ENCODE measurements at places on chromosomes 5 and 9.

DNA sequence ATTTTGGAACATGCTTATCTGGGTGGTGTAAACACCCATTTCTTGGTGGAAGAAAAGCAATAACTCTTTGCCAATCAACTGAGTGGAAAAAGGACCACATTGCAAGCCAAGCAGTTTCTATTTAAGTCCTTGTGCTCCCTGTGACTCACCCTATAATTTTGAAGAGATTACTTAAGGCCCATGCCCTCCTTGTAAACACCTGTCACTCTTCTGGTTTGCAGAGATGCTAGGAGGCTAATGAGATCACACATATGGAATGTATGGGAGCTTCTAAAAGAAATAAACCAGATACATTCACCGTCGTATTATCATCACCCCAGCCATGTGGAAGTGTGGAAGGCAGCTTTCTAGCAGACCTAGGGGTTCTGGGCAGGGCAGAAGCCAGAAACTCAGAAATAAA is 337.1 kb downstream of the GADD45G start:
- DNase-seq: no peak

GRCh38 chr5:1737790-1738405 is 61.7 kb downstream of the MRPL36 start:
- no peak for DNase-seq

DNA sequence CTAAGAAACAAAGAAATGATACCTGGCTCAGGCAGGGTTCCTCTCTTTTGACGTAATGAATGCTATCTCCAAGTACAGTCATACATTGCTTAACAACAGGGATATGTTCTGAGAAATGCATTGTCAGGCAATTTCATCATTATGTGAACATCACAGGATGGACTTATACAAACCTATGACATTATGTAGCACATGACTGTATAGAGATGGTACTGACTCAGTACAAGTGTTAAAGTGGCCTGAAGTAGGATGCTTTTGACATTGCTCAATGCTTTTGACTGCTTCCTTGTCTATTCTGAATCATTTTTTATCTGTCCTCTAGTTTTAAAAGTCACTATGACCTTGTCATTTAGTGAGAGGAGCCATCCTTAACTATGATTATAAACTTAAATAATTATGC is 147.6 kb downstream of the NR2F1-AS1 start:
- no peak for DNase-seq

DNA sequence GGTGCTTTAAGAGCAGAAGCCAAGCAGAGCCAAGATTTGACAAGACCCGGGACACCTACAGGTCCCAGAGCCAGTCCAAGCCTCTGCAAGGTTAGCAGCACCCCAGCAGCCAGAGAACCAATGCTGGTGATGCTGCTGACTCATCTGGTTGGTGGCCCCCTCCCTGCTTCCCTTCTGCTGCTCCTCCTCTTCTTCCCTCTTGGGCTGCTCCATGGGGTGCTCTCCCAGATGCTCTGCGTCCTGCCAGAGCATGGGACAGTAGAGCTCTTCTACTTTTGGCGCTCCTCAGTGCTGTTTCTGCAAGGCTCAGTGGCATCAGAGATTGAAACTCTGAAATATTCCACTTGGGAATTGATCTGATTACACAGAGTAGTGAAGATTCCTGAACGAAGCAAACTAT is 76.1 kb upstream of the SAP30L start:
- DNase-seq: no peak

DNA sequence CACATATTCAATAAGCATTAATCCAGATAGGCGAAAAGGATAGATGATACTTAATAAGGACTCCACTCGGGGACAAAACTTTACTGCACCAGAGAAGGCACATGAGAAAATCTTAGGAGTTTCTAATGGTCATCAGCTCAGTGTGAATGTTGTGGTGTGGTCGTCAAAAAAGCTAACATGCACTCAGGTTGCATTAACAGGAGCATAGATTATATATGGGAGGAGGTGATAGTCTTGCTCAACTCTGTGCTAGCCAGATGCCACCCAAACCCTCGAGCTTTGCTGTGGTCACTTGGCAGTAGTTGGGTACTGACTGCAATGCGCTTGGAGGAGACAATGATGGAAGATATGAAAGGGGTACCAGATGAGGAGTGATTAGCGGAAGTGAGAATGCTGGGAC is 8.6 kb upstream of the COL27A1 start:
- no peak for DNase-seq

- DNase-seq: no peak
Measured at GRCh38 chr9:840343-840742, 1.2 kb upstream of the DMRT1 start.

DNA sequence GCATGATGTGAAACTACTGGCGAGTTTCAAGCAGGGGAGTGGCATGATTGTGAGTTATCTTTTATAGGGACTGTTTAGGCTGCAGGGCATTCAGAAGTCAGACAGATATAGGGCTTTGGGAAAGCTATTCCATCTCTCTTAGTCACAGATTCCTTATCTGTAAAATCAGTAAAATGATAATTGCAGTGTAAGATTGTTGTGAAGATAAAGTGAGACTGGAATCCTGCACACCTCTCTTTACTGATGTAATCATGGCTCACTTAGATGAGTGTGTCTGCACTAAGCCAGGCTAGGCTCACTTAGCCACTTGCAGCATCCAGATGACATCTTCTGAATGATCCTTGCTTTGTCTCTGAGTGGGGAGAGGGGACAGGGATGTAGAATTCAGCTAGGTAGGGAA is 81.8 kb upstream of the MAMDC2 start:
- DNase-seq: no peak

GRCh38 chr9:93577078-93577974 is 942 bp downstream of the PHF2 start:
- no peak for DNase-seq

DNA sequence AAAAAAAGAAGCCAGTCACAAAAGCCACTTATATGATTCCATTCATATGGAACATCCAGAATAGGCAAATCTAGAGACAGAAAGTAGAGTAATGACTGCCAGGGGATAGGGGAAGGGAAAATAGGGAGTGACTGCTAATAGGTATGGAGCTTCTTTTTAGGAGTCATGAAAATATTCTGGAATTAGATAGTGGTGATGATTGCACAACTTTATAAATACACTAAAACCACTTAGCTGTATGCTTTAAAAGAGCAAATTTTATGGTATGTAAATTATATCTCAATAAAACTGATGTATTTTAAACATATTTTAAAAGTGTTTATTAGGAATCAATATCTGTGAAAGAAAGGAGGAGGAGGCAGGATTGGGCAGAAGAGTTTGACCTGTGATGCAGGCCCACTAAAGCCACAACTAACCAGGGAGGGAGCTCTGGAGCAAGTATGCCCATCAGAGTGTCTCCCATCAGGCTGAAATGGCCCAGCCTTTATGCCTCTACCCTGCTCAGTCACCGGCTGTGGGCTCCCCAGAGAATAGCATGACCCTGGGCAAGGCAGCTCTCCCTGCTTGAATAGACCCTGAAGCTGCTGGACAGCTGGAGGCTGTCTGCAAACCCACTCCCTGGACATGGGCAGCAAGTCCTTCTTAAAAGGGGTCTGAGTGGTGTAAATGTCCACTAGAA is 96.0 kb upstream of the SLC44A1 start:
- no peak for DNase-seq

- DNase-seq: no peak
Measured at GRCh38 chr9:115291841-115292240, 173.9 kb upstream of the TNC start.

- no peak for DNase-seq
Measured at GRCh38 chr5:68954618-68954910, 139.2 kb upstream of the SLC30A5 start.

- DNase-seq: peak; percentile 7
Measured at GRCh38 chr5:91182763-91183162, 200.4 kb downstream of the ARRDC3 start.

DNA sequence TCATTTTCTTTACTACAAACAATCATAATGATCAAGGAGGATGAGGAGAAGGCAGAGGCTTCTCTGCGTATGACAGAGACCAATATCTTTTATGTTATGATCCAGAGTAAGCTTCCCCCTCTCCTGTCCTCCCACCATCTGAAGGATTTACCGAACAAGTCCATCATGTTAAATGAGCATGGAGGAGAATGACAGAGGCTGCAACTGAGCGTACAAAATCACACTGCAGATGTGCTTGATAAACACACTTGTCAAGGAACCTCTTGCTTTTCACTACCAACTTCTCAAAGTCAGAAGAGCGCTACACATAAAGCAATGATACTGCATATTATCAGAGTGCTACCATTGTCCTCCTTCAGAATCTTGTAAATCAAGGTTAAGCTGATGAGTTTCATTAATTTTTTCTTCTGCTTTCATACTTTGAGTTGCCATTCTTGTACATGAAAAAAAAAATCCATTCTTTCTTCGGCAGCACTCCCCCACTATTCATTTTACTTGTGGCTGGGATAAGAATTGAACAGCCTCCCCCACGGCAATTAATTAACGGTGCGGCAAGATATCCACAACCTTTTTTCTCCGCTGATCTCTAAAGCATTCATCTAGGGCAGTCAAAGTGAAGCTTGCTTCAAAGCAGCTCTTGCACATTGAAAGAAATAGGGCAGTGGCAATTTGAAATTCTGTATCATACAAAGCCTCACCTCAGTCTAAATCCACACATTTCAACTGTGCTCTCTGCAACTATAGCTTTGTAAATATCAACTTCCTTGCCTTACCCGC is 673.9 kb upstream of the DMAC1 start:
- DNase-seq: no peak

DNA sequence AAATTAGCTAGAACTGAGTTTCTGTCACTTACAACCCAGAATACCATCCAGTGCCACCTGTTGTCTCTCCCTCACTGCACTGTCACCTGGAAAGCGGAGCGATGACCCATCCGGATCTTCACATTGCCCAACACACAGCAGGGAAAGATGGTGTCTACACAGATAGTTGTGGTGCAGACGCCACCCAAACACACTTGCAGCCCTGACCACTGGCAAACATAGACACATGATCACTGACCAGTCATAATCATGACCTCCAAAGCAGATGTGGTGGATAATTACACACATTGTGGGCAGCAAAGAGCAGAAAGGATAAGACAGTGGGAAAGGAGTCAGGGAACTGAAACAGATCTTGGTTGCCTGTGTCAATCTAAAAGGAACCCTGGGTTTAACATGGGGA is 64.7 kb downstream of the GABBR2 start:
- DNase-seq: no peak

- no peak for DNase-seq
Measured at GRCh38 chr9:121499427-121500164, at the start of gene GGTA1. TSS of gene GGTA1 (minus strand) at chr9:121499844. CDS start at chr9:121467922, 31,922 bp downstream.

DNA sequence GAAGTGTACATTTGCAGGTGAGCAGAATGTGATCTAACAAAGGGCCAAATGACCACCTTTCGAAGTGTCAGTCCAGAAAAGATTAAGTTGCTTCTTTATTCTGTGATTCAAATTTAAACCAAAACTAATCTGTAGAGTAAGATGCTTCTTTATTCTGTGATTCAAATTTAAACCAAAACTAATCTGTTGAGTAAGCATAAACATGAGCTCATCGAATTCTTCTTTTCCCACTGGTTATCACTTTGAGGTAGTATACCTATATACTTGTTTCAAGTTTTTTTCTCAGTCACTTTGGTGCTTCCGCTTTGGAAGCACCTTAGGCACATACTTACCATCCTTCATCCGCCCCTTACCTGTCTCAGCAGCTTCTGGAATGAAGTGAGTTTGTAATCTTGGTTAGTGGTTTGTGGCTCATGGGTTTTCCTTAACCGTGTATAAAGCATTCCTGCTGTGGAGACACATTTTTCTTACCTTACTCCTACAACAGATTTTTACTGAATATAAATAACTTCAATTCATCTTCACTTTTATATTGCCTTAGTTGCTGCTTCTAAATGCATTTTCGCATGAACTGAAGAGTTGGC is 40.7 kb upstream of the CTXN3 start:
- no peak for DNase-seq

DNA sequence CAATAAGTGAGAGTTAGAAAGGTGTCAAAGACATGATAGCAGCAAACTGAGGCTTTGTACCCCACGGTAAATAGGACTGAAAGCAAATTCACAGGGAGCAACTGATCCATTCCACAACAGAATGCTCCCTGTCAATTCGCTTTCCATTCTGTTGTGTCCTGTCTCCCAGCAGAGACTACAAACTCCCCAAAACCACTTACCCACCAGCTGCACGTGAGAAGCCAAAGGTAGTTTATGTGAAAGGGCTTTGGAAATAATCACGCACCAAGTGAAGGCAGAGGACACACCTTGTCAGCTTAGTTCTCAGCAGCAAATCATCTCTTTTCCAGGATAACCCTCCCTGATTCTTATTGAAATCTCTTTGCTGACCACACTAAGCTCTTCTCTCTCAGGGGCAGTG is 46.6 kb upstream of the IL17B start:
- no peak for DNase-seq

GRCh38 chr5:133957080-133957479 is 11.3 kb downstream of the C5orf15 start:
- DNase-seq: no peak

GRCh38 chr5:23204111-23204510 is 303.3 kb upstream of the PRDM9 start:
- no peak for DNase-seq

DNA sequence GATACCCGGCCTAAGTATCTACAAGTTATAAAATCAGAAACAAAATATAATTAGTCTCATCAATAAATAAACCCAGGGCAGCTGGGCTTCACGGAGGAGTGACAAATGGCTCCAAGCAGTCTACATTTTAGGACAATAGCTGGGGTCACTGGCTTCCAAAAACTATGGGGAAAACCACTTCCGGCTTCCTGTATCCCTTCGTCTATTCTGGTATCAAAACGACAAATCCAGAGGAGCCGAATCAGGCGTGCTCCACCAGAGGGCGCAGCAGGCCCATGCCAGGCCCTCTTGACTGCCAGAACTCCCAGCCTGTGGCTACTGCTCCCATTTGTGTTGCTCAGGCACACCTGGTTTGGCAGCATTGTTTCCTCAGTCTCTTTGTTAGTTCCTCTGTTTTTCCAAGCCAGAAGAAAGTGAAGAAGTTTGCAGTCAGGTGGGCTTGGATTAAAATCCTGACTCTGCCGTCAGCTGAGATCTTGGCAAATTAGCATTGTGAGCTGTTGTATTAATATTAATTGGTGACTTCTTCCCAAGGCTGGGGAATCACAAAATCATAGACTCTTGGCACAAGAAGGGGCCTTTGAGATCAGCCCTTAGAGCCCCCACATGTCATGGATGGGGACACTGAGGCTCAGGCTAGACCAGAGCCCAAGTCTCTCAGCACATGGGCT is 11.6 kb upstream of the RAB14 start:
- peak; percentile 85 for DNase-seq

DNA sequence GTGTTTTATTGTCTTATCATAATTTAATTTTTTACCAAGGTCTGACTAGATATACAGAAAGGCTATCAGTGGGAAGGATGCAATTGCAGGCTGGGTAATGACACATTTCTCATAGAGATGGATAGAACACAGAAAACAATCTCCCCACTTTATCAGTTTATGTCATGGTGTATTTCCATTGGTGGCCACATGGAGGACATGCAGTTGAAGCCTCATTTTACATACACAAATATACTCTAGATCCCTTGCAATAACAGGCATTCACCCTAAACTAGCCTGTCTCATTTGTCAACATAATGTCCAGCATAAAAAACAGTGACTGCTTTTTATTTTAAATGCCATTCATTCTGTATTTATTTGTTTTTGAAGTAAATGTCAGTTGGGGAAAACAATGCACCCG is 526.3 kb downstream of the GABRG2 start:
- DNase-seq: no peak

DNA sequence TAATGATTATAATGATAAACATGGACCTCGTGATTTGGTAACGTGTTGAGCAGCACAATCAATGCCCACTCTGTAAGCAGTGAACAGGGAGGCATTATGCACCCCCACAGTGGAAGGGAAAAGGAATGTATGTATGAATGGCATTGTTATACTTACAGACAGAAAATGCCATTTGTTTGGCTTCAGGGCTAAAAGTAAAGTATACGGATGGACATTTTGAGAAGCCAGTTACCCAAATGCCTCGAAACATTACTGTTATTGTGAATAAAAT is 260.2 kb upstream of the PPP1R2B start:
- DNase-seq: peak; percentile 22
